Effector memory CD4-positive, alpha-beta T cell (primary cell): ENCODE measurements at places on chromosomes 6 and 20.

DNA sequence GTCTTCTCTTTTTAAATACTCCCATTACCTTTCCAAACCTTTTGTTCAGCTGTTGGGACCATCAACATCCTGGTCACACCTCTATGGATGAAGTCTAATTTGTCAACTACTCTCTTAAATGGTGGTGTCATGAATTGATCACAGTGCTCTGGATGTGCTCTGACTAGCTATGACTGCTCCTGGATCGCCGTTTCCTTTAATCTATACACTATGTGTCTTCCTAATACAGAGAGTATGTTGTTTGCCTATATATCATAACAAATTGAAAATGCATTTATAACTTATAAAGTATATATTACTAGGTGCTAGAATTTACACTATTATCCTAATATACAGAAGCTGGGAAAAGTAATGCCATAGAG is 357.5 kb downstream of the LAMA2 start:
- no peak for DNase-seq

DNA sequence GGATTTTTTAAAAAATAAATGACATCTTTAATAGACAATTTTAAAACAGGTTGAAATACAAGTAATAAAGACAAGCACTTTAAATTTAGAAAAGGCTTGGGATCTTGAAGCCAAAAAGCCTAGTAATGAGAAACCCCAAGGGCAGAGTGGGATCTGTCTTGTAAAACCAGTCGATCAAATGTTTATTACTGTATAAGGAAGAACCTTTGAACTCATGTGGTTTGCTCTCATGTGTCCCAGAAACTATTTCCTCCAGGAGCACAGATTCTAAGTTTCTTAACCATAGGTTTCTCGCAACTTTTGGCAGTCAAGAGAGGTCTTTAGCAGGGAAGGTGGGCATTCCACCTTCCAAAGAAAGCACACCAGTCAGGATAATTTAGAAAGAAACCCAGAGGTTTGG is 541.7 kb upstream of the BTBD3 start:
- DNase-seq = no peak

- no peak for DNase-seq
Observed at GRCh38 chr20:10610251-10610650, 63.5 kb downstream of the JAG1 start.

- DNase-seq = no peak
Observed at GRCh38 chr6:73234733-73235132, 9.4 kb upstream of the KHDC1L start.

GRCh38 chr6:118320652-118321051 is 227.4 kb upstream of the PLN start:
- no peak for DNase-seq

- DNase-seq = no peak
Observed at GRCh38 chr6:53813096-53813495, 18.3 kb downstream of the LRRC1 start.

- no peak for DNase-seq
Observed at GRCh38 chr20:22775256-22775655, 190.9 kb upstream of the FOXA2 start.

DNA sequence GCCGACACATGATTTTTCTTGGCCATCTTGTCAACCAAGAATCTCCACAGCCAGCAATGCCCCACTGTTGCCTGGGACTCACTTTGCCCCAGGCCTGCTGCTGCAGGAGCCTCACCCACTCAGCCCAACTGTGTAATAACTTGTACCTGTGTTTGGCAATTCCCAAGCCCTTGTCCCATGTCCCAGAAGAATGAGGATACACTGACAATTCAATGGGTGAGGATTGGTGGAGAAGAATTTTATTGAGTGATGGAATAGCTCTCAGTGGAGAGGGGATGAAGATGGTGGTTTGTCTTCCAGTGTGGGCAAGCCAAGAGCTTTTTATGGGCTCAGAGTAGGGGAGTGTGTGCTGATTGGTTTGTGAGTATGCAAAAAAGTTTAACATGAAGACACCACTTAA is 861.9 kb downstream of the TFAP2A start:
- DNase-seq = no peak

GRCh38 chr20:54469952-54470351 is 5.4 kb upstream of the DOK5 start:
- DNase-seq = no peak

GRCh38 chr6:73878403-73878802 is 182.4 kb downstream of the CD109 start:
- no peak for DNase-seq

- DNase-seq = no peak
Observed at GRCh38 chr6:160678230-160678629, 14.2 kb upstream of the LPA start.

DNA sequence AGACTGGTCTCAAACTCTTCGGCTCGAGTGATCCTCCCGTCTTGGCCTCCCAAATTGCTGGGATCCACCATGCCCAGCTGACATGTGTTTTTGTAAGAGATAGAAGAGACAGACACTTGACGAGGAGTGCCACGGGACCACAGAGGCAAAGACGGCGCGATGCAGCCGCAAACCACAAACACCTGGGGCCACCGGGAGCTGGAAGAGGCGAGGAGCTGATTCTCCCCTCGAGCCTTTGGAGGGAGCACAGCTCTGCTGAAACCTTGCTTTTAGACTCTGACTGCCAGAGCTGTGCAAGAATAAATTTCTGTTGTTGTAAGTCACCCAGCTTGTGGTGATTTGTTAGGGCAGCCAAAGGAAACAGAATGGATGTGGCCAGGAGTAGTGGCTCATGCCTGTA is 46.9 kb downstream of the TFAP2C start:
- DNase-seq = no peak

DNA sequence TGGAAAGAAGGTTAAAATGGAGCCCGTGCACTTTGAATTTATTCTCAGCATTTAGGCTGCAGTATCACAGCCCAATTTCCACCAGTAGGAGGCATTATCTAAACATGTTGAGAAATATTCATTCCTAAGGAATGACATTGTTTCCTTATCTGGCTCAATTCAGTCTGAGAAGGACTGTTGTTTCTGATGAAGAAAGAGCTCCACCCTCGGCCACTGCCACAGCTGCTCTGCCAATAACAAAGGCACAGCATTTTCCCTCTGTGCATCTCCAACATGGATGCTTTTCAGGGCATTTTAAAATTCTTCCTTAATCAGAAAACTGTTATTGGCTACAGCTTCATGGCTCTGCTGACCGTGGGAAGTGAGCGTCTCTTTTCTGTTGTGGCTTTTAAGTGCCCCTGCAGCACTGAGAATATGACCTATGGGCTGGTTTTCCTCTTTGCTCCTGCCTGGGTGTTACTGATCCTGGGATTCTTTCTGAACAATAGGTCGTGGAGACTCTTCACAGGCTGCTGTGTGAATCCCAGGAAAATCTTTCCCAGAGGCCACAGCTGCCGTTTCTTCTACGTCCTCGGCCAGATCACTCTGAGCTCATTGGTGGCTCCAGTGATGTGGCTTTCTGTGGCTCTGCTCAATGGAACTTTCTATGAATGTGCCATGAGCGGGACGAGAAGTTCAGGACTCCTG is at the start of gene CALHM5:
TSS of gene CALHM5 (plus strand) at position 216 of the 687 bp plus-strand sequence. CDS start at position 274, 58 bp downstream.
- no peak for DNase-seq

- no peak for DNase-seq
Observed at GRCh38 chr20:10634683-10635411, 39.0 kb downstream of the JAG1 start.

DNA sequence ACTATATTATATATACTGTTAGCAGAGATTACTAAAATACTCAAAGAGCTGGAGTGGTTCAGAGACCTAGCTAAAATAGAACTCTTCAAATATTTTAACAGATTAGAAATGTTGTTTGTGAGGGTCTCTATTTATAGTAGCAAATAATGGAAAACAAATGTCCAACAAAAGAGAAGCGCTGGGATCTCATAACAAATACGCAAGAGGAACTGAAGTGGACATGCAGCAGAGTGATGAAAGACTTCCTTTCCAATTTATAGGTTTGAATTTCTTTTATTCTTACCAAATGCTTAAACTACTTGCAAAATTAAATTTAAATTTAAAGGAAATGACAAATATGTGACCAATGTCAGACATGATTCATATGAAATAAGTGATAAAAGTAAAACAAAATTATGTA is 49.9 kb downstream of the PIGU start:
- no peak for DNase-seq

DNA sequence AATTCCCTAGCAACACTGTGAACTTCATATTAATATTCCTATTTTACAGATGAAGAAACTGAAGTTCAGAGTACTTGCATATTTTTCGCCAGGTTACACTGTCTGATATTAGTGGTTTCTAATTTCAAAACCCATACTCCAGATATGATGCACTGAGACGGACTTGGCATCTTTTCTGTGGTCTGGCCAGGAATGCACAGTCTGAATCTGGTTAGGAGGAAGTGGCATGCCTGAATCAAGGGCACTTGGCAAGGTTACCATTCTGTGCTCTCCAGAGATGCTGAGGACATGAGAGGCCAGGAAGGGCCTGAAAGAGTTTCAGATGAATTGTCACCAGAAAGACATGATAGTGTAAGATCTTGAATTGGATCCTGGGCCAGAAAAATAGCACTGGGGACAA is 150.1 kb downstream of the HAO1 start:
- no peak for DNase-seq
